ENCODE measurements at places on chromosomes 11 and 22.

DNA sequence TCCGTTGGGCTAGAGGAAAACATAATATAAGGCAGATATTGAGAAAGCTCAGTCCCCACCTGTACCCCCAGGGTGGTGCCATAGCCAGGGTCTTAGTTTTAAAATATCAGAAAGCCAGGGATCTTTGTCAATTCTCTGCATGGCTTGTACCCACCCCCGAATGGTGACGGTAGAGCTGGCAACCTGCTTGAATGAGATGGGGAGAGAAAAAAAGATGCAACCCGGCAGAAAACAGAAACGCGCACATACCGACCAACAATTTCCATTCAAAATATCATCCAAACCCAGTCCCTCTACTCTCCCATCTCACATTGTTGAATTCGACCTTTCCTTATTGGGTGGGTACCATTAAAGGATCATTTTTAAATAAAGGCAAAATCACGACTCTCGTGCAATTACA is 543.9 kb downstream of the MIAT start:
- DNase-seq: no peak

DNA sequence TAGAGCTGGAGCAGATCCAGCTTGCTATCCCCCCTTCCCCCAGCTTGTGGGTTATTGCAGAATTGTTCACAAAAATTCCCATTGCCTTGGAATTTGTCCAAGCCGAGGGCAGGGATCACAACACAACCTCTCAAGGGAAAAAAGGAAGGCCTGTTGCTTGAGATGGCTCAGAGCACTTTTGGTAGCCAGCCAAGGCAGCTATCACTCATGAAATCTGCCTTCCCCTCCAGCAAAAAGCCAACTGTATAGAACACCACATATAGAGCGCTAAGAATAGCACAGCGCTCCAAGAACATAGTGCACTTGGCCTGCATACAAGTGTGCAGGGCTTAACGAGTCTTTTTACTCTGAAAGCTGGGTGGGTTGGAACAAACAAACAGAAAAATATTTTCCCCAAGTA is 46.2 kb downstream of the FAM83F start:
- no peak for DNase-seq

- DNase-seq: no peak
Measured at GRCh38 chr11:79026803-79027445, 413.9 kb downstream of the TENM4 start.

GRCh38 chr22:17120281-17120680 is 879 bp downstream of the TMEM121B start:
- DNase-seq: peak; percentile 49

DNA sequence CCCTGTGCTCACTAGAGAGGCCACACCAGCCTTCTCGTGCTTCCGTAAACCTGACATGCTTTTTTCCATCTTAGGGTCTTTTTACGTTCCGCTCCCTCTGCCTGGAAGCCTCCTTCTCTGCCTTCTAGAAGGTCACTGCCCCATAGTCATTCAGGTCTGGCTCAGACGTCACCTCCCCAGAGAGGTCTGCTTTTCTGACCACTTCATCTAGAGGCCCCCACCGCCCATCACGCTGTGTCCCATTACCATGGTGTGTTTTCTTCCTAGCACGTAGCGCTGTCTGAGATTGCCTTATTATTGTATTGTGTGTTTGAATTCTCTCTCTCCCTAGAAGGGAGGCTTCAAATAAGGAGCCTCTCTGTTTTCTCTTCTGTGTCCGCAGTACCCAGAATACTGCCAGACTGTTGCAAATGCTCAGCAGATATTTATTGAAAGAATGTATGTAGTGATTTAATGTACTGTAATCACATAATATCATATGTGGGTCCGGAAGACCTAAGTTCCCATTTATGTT is 10.0 kb downstream of the TAB1 start:
- no peak for DNase-seq

DNA sequence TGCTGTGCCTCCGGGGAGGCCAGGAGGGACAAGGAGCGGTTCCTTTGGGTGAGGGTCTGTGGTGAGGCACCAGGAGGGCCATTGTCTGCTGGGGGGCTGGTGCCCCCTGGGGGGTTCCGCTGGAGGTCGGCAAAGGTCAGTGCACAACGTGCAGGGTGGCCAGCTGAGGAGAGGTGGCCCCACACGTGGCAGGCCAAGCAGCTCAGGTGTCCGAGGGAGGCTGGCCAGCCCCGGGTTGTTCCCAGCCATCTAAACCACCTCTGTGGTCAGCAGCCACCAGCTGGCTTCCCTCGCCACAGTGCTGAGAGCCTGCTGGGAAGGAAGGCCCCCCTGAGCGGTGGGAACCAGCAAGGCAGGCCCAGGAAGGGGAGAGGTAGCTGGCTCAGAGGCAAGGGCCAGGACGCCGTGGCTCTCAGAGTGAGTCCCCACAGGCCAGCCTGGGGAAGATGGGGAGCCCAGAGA is 4.2 kb downstream of the TSSC4 start:
- DNase-seq: no peak

DNA sequence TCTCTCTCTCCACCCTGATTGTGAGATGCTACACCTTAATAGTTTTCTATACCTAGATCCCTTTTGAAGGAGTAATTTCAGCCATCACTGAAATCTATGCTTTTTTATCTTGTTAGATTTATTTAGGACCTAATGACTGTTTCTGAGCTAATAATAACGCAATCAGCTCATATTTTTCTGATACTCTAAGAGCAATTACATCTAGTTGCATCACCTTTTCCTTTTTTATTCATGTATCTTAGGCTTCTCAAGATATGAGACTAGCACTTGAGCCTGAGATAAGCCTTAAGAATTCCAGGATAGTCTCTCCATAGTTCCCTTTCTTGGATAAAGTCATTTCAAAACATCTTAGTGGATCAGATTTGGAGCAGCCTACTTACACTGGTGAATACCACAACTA is 25.1 kb upstream of the CAVIN3 start:
- DNase-seq: no peak

DNA sequence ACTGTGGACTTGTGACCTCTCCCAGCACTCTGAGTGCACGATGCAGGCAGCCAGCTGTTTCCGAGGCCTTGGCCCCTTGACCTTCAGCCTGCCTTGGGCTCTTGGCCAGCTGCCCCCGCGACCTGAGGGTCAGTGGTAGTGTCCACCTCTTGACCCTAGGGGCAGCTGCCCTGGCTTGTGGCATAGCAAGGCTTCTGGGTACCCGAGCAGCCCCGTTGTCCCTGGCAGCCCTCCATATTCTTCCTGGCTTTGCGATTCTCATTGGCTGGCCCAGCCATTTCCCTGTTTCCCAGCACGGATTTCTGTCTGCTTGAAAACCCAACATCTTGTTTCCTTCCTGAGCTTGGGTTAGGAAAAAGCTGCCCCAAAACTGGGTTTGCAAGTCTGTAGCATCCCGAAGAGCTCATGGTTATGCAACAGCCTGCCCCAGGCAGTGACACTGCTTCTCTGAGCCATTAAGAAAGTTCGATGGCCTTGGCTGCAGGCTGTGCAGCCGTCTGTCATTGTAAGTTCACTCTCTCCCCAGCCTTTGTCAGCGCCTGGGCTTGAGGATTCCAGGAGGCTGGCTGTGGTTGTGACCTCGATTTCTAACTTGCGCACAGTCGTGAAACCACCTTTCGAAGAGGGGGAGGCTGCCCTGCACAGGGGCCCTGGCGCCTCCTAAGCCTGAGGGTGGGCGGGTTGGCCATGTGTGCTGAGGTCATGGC is 48.8 kb downstream of the FBLN1 start:
- no peak for DNase-seq

DNA sequence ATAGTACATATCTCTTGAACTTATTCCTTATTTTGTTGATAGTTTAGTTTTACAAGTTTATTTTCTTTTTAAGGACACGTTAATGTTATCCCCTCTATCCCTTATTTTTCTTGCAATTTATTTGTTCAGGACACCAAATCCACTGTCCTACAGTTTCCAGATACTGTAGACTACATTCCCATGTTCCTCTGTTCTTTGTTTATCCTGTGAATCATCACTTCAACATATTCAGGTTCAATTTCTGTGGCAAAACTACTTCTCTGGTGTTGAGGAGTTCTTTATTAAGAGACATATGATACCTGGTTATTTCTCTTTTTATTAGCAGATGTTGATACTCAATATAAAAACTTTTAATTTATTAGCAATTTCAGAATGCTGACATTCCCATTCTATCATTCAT is 72.8 kb upstream of the CLNS1A start:
- DNase-seq: no peak

Measured in activated T-cell treated with anti-CD3 and anti-CD28 coated beads, Interleukin-2, amount 50 U/mL, for 4 hours (primary cell).